ENCODE measurements at places on chromosomes 4 and X.

GRCh38 chrX:129777218-129778030, 2.3 kb upstream of the SASH3 start:
- peak; percentile 48 for DNase-seq

DNA sequence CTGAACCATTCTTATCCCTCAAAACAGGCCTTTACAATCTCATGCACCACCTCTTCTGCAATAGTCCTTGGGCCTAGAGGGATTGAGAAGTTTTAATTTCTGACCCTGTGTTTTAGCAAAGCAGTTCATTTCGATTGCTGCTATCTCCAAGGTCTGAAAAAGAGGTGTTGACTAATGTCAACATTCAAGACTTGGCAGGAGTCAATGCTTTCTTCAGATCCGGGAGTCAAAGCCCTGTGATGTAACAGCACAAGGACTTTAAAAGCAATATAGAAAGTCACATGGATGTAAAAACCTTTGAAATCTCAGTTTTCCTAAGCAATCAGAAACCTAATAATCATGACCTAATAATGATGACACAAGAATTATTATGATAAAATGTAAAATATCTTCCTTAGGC, 133.8 kb downstream of the ADAM29 start:
- DNase-seq, result no peak

GRCh38 chrX:66020631-66021334, 19.1 kb downstream of the VSIG4 start:
- DNase-seq, result peak; percentile 49

DNA sequence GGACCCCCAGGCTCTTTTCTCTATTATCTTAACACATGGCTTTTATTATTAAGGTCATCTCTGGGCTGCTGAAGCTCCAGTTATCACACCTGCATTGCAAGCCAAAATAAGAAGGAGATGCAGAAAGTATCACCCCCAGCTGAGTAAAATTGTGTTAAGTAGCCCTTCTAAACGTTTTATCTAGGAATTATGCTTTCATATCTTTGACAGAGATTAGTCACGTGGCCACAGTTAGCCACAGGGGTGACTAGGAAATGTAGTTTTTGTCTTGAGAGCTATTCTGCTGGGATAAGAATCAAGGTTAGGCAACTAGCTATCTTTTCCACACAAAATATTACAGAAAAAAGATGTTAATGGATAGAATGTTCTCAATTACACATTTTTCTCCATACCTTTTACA, 102.1 kb downstream of the ANXA3 start:
- DNase-seq, result no peak

- DNase-seq, result peak; percentile 53
Measured at GRCh38 chr4:177005674-177006230, 213.0 kb upstream of the VEGFC start.

- no peak for DNase-seq
Measured at GRCh38 chr4:30696191-30696590, 24.0 kb upstream of the PCDH7 start.
